ENCODE measurements at places on chromosomes 12 and 14. TPM values are rescaled to one million over a fixed set of nuclear protein-coding genes. Genes with fewer than 3 reads are reported as not detected.

DNA sequence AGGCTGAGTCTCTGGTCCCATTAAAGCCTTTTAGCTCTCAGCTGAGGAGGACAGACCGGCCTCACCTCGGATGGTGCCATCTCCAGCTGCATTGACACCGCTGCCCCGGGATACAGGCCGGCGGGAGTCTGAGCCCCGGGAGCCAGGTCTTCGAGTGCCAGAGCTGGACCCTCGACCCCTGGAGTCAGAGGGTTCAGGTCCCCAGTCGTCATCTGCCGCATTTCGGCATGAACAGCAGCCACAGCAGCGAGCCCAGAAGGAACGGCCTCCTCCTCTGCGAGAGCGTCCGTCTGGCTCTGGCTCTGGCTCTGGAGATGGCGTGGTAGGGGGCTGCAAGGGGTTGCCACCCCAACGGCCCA lies 1.0 kb downstream of the TGM1 start:
- DNase-seq, result no peak

DNA sequence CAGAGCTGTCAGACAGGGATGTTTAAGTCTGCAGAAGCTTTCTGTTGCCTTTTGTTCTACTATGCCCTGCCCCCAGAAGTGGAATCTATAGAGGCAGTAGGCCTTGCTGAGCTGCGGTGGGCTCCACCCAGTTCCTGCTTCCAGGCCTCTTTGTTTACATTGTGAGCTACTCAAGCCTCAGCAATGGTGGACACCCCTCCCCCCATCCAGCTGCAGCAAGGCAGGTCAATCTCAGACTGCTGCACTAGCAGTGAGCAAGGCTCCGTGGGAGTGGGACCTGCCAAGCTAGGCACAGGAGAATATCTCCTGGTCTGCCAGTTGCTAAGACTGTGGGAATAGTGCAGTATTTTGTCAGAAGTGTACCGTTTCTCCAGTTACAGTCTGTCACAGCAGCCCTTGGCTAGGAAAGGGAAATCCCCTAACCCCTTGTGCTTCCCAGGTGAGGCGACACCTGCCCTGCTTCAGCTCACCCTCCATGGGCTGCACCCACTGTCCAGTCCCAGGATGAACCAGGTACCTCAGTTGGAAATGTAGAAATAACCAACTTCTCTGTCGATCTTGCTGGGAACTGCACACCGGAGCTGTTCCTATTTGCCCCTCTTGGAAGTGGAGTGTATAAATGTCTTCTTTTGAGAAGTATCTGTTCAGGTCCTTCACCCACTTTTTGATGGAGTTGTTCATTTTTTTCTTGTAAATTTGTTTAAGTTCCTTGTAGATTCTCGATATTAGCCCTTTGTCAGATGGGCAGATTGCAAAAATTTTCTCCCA lies 213.5 kb upstream of the SLC38A2 start:
- no peak for DNase-seq

DNA sequence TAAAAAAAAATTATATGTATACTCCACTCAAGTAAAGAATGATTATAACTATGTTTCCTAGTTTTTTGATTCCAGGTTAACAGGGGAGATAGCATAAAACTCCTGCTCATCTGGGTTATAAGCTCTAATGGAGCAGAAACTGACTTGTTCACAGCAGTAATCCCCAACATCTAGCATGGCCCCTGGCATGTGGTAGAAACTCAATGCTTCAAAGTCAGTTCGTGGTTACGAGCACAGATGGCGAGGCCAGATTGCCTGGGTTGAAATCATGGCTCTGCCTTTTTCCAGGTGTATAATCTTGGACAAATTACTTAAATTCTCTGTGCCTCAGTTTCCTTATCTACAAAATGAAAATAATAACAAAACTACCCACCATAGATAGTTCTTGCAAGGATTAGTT lies 183.8 kb downstream of the TTC7B start:
- DNase-seq, result no peak

- DNase-seq, result no peak
Measured at GRCh38 chr12:26188127-26188526, 7.2 kb upstream of the SSPN start.

DNA sequence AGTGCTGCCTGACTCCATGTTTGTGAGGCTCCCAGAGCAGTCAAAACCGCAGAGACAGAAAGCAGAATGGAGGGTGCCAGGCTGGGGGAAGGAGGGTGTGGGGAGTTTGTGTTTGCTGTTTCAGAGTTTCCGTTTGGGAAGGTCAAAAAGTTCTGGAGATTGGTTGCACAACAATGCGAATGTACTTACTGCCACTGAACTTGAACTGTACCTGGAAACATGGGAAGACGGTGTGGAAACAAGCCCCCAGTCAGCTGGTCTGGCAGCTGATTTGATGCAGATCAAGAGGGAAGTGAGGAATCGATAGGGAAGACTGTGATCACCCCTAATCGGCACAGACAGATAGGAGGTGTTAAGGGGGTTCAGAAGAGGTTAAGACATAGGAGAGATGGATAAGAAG lies 35.3 kb upstream of the INF2 start:
- DNase-seq, result no peak

DNA sequence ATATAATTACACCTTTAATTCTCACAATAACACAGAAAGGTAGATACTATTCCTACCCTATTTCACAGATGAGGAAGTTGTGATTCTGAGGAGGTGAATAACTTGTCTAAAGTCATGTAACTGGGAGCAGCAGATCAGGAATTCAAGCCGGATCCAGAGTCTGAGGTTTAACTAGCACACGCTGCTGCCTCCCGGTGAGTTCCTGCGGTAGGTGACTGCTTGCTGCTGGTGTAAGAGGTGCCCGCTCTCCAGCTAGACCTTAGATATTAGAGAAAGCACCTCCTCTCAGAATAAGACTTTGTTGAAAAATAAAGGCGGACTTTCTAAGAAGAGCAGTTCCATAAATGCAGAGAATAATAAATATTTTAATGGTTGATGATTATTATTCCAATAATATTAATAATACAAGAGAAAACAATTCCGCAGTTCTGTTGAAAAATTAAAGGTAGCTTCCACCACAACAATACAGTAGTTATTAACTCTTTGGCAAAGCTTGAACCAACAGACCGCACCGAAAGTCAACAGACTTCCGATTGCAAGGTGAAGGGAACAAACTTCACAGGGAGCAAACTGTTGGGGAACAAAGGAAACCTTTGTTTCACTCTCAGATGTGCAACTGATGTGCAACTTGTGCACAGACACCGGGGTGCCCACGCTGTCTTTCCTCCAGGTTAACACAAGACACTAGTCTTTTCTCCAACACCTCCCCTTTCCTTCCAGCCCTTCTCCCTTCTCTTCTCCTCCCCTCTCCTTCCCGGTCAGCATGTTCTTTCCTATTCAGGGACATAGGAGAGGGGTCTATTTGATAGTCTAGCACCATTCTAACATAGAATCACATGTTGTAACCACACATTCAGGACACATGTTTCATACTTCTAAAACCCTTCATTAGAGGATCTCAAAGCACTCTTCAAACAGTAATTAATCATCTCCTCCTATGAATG lies 73.2 kb upstream of the EGLN3 start:
- no peak for DNase-seq

- DNase-seq, result no peak
Measured at GRCh38 chr14:26548406-26548805, 49.4 kb downstream of the NOVA1 start.

DNA sequence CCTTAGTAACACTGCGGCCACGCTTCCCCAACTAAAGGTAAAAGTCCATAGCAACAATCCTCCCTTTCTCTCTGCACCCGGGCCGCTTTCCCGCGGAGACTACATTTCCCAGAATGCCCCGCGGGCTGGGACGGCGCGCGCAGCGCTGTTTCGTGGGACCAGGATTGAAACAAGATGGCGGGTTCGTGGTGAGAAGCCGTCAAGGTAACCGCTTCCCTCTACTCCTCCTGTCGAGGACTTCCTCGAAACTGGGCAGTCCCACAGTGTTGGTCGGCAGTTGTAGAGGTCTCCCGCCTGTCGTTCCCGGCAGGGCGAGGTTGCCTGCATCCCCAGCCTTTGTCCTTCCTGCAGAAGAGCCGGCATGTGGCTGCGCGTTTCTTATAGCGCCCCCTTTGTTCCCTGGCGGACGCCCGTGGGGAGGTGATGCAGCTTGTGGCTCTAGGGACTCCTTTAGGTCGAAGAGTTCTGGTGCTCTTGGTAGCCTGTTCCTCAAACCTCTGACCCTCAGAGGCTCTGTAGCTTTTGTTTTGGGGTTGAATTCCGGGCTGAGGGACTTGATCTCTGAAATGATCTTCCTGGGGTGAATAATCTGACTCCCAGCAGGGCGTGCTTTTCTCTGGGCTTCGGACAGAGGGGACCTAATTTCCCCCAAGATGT lies at the start of gene MRPL42:
TSS of gene MRPL42 (plus strand) at position 164 of the 657 bp plus-strand sequence. CDS start 1,772 bp downstream, outside the sequence.
- peak; percentile 49 for DNase-seq

- DNase-seq, result no peak
Measured at GRCh38 chr12:126706300-126706699, 1560.7 kb upstream of the TMEM132C start.

GRCh38 chr12:77047341-77048109 lies 17.8 kb downstream of the E2F7 start:
- DNase-seq, result no peak

- DNase-seq, result no peak
Measured at GRCh38 chr12:109968032-109968420, 28.1 kb downstream of the GIT2 start.

DNA sequence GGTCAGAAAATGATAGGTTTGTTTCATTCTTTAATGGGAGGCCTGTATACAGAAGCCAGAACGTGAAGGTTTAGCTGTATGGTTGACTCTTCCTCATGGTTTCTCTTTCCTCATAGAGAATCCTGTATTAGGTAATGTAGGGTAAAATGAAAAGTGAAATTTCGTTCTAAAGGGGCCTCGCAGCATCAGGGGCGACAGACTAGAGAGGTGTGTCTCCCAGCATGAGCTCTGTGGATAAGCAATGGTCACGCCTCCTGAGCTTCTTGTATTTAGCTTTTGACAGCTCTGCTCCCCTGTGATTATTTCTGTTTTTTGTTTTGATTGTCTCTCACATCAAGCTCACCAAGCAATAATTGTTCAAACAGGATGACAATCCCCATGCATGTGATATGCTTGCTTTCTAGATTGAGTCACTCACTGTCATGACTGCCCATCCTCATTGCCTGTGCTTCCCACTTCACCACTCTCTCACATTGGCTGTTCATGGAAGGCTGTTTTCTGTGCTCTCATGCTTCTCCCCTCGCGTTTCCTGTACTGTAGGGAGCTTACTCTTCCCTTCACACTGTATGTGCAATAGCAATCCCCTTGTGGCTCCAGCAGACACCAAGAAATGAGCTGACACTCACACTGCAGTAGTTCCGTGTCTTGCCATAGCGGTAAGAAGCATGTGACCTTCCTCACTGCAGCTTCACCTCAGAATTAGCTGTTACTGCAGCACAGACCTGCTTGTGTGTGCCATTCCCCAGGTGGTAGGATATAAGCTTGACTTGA lies 44.0 kb downstream of the RAD52 start:
- no peak for DNase-seq

Gene CCDC85C
- 23.4 TPM for total RNA-seq

Gene CRY1
- total RNA-seq, result 5.7 TPM
